ENCODE measurements at places on chromosomes 6 and 20.

DNA sequence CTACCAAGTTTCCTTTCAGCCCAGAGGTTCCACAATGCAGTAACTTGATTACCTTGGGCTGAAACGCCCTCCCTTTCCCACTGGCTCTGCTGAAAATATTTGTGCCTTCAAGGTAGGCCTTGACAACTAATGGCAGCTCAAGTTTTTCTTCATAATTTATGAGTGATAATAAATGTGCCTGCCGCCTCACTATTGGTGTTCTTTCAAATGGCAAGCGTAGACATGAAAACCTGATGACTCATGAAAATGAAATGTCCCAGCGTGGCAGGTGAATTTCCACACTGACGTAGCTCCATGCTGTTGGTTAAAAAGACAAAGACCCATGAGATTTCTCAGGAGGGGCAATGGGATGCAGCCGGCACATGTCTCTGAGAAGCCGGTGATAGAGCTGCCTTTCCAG is 107.2 kb upstream of the GGTLC1 start:
- no peak for DNase-seq

DNA sequence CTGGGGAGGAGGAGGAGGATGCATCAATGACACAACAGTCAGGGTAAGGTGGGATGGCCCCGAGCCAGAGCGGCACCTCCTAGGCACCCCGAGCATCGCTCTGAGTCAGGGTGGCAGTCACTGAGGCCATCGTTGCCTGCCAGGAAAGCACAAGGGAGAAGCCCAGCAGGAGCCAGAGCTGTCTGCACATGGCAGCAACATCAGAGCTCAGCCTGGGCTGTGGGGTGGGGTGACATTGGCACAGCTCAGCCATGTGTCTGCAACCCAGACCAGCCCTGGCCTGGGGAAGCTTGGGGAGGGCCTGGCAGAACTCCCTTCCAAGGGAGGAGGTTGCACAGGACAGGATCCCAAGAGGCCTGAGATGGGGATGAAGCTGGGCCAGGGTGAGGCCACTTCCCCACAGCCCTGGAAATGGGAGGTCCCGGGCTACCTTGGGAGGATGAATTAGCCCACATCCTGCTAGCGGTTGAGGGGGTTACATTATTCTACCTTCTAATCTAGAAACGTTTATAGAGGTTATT is 255.6 kb downstream of the MAFB start:
- no peak for DNase-seq

- DNase-seq, result no peak
Observed at GRCh38 chr6:105038259-105038658, 81.4 kb downstream of the LIN28B start.

GRCh38 chr6:153090241-153090930 is 40.7 kb downstream of the RGS17 start:
- no peak for DNase-seq

- no peak for DNase-seq
Observed at GRCh38 chr20:47007826-47008655, 113.4 kb downstream of the EYA2 start.

GRCh38 chr20:48531505-48531904 is 296.3 kb downstream of the PREX1 start:
- DNase-seq, result no peak

DNA sequence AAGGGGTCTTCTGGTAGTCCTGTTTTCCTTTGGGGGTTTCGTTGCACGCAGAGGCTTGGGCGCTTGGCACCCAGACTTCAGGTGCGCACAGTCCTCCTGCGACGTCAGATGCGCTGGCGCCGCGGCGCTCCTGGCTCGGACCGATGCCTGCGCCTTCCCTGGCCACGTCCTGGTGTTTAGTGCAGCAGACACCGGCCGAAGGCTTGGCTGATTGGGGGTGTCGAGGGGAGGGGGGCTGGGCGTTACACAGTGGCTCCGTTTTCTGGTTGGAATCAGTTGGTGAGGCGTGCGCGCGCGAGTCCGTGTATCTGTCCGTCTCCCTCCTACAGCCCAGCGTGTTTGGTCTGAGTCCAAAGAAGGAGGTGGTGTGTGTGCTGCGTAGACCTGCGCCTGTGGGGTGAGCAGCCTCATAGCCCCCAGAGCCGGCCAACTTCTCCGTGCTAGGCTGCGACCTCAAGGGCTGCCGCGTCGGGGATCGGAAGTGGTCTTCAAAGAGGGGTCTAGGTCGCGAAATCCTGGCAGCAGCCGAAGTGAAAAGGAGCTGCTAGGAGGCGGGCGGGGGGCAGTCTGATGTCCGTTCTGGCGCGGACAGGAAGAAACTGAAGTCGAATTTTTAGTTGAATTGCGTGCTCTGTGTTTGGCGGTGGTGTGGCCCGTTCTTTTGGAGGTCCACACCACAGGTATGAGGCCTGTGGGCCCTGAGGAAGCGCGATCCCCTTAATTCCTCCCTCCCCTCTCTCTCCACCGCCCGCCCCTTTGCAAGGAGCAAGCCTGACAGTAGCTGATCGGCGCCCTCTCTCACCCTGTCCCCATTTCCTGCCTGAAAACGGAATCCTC is 1.5 kb downstream of the SYNDIG1 start:
- no peak for DNase-seq

DNA sequence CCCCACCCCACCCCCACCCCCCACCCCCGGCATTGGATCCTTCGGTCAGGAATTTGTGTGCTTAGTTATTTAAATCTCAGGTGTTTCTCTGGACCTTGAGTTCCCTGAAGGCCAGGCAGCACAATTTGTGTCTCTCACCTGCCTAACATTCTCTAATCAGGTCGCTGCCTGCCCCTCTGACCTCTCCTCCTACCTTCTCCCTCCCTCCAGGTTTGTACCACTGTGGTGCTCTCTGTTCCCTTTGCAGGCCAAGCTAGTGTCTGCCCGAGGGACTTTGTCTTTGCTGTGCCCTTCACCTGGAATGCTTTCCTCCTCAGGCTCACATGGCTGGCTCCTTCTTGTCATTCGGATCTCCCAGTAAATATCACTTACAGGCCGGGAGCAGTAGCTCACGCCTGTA is 131.4 kb upstream of the SLC2A12 start:
- no peak for DNase-seq

DNA sequence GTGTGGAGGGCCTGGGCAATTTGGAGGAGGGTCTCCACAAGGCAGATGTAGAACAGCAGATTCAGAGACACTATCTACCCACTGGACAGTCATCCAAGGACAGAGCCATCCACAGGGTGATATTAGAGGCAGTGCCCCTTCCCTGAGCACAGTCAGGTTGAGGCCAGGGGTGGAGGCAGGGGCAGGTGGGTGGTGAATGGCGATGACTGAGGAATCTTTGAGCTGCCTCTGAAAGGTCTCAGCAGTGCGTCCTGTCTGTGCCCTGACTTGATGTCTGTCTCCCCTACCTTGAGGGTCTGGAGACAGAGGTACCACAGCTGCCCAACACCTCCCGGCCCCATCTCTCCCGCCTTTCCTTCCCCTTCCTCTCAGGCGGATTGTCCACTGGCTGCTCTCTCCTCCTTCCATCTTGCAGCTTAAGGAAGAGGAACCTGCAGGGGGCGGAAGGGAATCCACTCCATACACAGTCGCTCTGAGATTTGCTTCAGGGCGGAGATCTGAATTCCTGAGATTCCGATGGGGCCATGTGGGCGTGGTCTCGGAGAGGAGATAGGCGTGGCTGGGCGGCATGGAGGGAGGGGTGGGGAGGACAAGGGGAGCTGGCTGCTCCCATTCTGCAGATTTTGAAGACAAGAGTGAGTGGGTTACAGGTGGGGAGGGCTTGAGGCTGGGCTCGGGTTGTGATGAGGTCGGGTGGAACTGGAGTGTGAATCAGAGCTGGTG is 1.7 kb downstream of the MUCL3 start:
- DNase-seq, result no peak

GRCh38 chr6:144644776-144645175 is 359.6 kb downstream of the UTRN start:
- no peak for DNase-seq

Data from left forelimb (tissue), 1 donor.